ENCODE measurements at places on chromosomes 5 and 9.

DNA sequence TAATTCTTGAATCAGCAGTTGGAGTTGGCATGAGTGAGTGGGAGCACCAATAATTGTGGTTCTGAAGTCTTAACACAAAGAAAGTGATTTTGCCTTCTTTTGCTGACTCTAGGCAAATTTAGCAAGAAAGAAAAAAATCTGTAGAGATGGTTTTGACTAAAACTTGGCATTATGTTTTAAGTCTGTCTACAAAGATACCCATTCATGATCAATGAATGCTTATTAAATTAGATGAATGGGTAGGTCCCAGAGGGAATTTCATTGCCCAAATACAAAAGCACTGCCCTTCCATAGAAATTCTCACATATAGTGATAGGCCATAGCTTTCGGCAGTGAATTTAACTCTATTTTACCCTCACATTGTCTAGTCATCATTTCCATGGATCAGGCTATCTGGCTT is 428.6 kb upstream of the ADAMTSL1 start:
- DNase-seq, result no peak

- DNase-seq, result no peak
Measured at GRCh38 chr9:96844040-96844439, 10.3 kb downstream of the ZNF782 start.

GRCh38 chr5:55510523-55510880 is 24.3 kb downstream of the PLPP1 start:
- DNase-seq, result no peak

DNA sequence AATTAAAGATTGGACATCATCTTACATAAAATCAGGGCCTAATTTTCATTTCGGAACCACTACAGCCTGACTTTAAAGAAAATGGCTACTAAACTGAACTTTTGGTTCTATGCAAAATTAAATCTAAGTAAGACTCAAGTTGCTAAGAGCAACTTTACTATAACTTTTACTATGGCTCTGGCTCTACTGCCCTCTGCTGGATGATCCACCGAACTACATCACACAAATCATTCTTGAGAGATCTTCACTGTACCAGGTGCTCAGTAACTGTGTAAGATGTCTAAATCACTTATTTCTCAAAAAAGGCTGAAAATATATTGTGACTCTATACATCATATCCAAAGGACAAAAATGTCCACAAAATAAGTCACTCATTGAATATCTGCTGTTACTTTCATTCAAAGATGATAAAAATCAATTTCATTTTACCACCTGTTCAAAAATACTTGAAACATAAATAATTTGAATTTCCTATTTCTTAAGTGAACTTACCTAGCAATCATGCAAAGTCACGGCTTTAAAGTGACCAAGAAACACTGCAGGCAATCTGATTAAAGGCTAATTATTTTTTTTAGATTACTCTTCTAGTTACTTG is 13.5 kb downstream of the MOCS2 start:
- DNase-seq, result peak; percentile 11

GRCh38 chr9:91412941-91413340 is 10.7 kb downstream of the NFIL3 start:
- DNase-seq, result no peak

DNA sequence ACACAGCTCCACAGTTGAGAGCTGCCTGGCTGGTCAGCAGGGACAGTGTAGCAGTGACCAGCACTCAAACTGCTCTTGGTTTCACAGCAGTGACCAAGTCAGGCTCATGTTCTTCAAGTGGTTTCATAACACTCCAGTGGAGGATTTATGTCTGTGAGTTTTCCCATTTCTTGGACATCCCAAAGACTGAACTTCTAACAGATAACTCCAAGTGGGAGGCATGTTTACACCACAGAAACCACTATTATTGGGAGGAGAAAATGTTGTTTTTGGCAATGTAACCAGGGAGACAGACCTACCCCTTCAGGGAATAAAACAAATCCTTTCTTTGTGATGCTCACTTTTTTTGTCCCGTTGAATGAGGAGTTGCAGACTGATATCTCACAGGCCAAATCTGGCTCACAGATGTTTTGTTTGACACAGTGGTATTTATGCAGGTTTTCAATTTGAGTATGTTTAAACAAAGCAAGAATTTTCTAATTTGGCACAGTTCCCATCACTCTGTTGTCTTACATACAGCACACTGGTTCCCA is 141.5 kb downstream of the RMI1 start:
- DNase-seq, result no peak

All from NCI-H1092 treated with DMSO at 0.1 percent for 48 hours (cell line).